ENCODE measurements at places on chromosomes 2 and 18.

- DNase-seq: no peak
These were observed 19.8 kb downstream of the CCDC68 start for GRCh38 chr18:54939361-54939917.

DNA sequence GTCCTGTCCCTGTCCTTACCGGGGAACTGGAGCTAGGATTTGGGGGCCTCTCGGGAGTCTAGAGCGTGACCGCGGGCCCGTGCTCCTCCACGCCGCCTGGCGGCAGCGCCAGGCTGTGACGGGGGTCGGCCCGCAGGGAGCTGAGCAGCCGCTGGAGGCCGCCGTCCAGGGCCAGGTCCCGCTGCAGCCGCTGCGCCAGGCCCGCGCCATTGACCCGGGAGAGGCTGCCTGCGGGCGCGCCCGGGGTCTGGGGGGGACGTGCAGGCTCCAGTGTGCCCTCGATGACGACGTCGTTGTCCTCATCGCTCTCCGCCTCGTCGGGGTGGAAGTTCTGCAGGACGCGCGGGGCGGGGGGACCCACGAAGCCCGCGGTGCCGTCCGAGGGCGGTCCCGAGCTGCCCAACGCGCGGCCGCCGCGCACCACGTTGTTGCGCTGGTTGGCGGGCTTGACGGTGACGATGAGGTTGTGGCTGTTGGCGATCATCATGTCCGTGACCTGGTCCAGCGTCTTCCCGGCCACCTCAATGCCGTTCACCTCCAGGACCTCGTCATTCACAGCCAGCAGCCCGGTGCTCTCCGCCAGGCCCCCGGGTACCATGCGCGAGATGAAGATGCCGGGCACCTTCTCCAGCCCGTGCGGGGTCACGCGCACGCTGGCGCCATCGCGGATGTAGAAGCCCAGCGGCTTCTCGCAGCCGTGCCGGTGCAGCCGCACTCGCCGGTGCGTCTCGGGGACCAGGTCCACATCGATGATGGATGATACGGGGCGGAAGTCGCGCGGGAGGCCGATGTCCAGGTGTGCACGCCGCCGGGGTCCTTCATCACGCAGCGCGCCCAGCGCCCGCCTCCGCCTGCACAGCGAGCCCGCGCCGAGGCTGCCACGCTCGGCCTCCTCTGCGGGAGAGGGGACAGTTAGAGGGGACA is 50.9 kb downstream of the ADNP2 start:
- DNase-seq: no peak

GRCh38 chr2:172098650-172099471 is 3.8 kb downstream of the DLX2 start:
- no peak for DNase-seq

- DNase-seq: no peak
These were observed 46.8 kb downstream of the ANTXR1 start for GRCh38 chr2:69059731-69060290.

GRCh38 chr2:227932403-227932802 is 61.0 kb downstream of the DAW1 start:
- no peak for DNase-seq

DNA sequence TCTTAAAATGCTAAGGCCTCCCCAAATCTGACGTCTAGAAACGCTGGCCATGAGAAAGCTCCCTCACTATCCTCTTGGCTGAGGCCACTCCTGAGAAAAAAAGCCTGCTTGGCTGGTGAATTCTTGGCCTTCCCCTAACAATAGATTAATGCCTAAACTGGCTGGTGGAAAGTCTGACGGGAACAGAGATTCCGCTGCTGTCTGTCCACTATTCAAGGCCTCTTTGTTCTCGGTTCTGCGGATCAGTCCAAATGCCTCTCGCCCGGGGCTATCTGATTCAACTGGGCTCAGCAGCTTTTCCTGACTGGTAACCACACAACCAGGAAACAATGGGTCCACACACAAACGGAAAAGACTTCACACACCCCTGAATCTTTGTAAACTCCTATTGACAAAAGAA is 27.2 kb downstream of the PXDN start:
- peak; percentile 88 for DNase-seq

GRCh38 chr2:222722327-222722946 is 51.0 kb downstream of the MOGAT1 start:
- DNase-seq: no peak

DNA sequence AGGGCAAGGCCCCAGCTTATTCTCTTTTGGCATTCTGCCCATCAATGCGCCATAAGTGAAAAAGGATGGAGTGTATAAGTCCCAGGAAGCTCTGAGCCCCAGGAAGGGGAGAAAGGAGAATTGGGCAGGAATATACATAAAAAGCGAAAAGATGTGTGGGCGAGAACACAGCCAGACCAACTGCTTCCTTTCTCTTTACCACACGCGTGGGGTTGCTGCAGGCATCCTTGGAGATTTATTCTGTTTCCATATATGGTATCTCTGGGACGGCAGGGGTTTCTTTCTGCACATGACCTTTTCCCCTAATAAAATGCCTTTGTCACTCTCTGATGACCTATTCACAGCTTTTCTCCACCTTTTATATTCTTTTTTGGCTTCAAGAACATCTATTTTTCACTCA is 440.5 kb downstream of the NBAS start:
- DNase-seq: no peak

DNA sequence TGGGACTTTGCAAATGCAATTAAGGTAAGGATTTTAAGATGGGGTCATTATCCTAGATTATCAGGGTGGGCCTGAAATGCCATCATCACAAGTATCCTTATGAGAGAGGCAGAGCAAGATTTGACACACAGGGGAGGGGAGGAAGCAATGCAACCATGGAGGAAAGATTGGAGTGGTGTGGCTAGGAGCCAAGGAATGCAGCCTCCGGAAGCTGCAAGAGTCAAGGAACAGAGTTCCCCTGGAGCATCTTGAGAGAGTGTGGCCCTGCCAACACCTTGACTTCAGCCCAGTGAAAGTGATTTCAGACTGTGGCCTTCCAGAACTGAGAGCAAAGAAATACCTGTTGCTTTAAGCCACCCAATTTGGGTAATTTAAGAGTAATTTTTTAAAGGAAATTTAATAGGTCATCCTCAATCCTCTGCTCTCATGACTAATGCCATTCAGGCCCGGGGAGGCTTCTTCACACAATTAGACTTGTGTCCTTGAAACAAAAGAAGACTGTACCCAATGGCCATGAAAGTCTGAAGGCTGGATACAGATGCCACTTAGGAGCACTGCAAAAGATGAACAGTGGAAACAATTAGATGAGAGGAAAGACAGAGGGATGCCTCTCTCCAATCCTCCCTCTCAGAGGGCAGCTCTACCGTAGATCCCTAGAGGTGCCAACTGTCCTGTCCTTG is 250.3 kb upstream of the ID2 start:
- DNase-seq: no peak

- DNase-seq: no peak
These were observed 898.9 kb downstream of the CPS1 start for GRCh38 chr2:211455216-211455841.

- no peak for DNase-seq
These were observed 20.9 kb downstream of the MARCHF4 start for GRCh38 chr2:216351172-216351925.

GRCh38 chr2:79750321-79750720 is 237.5 kb downstream of the CTNNA2 start:
- no peak for DNase-seq

GRCh38 chr2:196131949-196132925 is 39.1 kb downstream of the STK17B start:
- no peak for DNase-seq

GRCh38 chr2:138403431-138403927 is 98.1 kb upstream of the SPOPL start:
- no peak for DNase-seq

DNA sequence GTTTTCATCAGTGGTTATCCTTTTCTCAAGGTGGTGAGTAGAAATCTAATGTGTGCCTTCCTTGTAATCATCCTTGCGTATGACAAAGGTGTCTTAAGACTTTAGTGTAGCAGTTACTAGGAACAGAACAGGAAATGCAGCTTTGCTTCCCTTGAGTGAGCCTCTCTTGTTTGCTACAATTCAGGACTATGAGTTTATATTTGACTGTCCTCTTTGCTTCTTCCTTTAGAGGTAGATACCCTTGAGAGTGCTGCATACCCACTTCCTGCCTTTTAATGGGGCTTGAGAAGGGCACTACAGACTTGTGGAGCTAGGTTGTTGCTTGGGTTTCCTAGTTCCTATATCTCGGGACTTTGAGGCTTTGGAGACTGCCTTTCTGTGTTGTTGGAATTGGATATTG is 3.8 kb downstream of the KCNJ13 start:
- no peak for DNase-seq

GRCh38 chr18:35289293-35289692 is 736 bp downstream of the ZSCAN30 start:
- no peak for DNase-seq

- peak; percentile 16 for DNase-seq
These were observed 36.5 kb downstream of the SLC25A52 start for GRCh38 chr18:31723990-31724711.

DNA sequence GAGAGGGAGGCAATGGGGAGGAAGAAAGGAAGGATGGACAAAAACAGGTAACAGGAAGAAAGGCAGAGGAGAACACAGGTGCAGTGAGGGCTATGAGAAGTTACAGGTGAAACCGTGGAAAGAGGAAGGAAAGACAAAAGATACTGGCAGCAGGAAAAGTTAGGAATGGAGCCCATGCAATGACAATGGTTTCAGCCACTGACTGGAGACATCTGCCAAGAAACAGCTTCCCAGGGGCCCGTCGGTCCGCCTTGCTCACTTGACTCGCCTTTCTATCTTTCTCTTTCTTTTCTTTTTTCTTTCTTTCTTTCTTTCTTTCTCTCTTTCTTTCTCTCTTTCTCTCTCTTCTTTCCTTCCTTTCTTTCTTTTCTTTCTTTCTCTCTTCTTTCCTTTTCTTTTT is 37.5 kb downstream of the ST8SIA5 start:
- no peak for DNase-seq

DNA sequence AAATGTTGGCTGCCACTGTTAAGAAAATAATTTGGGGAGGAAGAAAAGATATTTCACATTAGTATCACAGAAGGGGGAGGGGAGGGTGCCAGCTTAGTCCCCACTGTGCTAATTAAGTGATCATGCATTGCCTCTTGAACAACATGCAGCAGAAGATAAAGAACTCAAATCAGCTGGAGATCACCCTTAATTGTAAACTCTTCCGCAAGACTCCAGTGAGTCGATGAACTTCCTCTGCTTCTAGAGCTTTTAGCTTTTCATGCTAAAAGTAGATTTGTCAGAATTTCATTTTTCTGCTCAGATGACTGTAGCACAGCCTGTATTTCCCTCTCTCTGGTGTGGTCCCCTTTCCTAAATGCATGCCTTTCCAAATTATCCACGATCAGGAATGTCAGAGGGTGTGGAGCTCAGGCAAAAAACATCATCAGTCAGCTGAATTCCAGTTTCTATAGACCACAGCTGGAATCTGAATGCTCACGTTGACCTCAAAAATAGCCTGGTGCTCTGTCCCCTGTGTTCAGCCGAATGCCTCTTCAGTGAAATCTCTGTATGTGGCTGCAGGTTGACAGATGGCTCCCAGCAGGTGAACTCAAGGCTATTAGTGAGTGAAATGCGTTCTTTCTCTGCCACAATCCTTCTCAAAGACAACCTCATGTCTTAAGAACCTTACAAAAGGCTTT is 156.8 kb upstream of the UNC80 start:
- DNase-seq: no peak

- DNase-seq: no peak
These were observed 1221.0 kb downstream of the SUCLG1 start for GRCh38 chr2:83238111-83238510.

GRCh38 chr2:2298081-2298480 is 33.0 kb downstream of the MYT1L start:
- DNase-seq: no peak

- DNase-seq: no peak
These were observed 6.7 kb downstream of the COA5 start for GRCh38 chr2:98601532-98602132.
